Stimulated activated CD8-positive, alpha-beta memory T cell treated with anti-CD3 and anti-CD28 coated beads, Interleukin-4, amount 100 ng/mL, for 1 hour (primary cell): ENCODE measurements at places on chromosomes 4 and X.

- no peak for DNase-seq
Measured at GRCh38 chr4:82360298-82361177, 13.3 kb downstream of the HNRNPD start.

GRCh38 chr4:37590016-37590415 is 96.2 kb downstream of the RELL1 start:
- DNase-seq: no peak

DNA sequence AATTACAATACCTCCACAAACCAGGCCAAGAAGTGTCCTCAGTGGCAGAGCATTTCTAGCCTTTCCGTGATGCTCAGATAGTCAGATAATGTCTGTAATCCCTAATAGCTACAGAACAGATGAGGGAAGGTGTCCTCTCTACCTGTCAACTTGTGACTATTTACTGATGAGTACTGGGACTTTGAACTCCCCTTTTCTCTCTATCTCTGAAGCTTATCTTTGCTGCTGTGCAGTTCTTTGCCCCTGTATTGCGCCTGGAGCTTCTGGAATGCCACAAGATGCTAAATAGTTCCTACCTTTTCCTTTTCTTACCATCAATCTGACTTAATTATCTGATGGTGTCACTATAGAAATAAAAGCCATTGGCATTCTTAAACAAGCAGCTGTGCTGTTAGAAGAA is 30.5 kb downstream of the FGF2 start:
- no peak for DNase-seq

DNA sequence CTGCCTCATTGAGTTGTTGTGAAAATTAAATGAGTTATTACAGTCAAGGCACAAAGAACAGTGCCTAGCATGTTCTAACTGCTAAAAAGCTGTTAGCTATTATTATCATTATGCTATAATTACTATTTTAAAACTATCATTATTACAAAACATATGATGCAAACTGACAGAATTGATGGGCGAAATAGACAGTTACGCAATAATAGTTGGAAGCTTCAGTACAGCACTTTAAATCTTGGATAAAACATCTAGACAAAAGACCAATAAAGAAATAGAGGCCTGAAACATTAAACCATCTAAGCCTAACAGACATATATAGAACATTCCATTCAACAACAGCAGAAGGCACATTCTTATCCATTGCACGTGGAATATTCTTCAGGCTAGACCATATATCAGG is 73.0 kb downstream of the TAB3 start:
- DNase-seq: no peak

DNA sequence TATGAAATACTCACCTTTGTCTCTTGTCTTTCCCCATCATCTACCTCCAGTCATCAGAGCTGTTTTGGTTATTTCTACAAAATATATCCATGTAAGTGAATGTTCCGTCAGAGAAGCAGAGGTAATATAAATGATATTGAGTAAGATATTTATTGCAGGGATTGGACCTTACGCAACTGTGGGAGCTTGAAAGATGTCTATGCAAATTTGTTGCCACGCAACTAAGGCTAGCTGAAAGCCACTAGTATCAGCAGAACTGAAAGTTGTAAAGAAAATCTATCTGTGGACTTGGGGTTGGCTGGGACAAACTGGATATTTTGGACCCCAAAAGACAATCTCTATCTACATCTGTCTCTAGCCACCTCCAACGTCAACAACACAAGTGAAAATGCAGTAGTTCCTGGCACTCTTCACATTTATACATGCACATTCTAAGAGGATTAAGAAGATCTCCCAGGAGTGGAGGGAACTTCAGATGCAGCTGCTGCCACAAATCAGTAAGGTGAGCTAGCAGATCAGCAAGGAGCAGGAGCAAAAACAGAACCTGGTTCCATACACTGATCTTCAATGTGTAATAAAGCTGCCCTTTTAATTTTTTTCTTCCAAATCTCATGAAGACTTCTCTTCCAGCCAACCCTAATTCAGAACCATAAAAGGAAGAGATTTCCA is 8.5 kb upstream of the CCSER1 start:
- no peak for DNase-seq
